Motor neuron (in vitro differentiated cells): ENCODE measurements at places on chromosomes 3 and 15.

DNA sequence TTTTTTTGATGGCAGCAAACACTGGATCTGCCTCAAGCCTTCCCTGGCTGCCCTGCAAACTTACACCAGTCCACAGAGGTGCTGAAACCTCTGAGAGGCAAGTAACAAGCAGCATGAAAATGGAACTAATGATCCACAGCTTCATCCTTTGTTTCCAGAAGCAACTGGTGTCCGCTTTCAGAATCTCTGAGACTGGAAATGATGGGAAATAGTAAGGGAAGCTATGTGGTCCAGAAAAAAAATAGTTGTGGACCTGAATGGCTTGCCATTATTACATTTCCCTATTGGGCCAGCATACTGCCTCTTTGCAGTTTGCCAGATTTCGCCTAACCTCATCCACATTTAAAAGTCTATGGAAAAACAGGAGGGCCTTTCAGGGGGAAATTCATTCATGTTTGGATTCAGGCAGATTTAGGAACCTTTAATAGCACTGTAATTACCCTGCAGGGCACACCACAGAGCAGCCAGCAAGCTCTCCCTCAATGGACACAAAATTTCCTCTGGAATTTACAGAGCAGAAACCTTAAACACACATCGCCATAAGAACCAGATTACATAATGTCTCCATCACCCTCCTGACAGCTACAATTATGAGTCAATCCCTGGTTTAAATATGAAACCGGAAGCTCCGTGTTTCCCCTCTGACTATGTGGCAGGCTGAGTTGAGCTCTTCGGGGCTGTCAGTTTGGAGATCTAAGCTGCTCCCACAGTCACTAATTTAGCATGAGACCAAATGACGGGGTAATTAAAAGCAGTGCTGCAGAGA lies 134.4 kb downstream of the TMCO5A start:
- peak; percentile 53 for ATAC-seq

DNA sequence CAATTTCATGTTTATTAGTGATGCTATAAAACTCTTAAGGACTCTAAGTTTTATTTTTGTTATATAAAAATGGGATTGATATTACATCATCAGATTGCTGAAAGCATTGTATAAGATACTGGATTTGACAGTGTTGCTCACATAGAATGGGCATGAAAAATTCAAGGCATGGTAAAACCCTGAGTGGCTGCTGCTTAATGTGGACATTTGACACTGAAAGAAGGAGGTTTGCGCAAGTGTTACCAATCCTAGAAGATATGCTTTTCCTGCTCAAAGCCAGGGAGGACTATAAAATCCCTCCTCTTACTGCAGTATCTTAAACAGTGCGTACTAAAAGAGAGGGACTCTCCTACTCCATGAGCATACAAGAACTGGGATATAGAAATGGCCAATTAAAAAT lies 65.8 kb upstream of the PTX3 start:
- ATAC-seq: no peak

- peak; percentile 90 for ATAC-seq
Measured at GRCh38 chr3:46006238-46007032, 10.8 kb upstream of the FYCO1 start.

- no peak for ATAC-seq
Measured at GRCh38 chr3:136954980-136955780, 2.6 kb upstream of the IL20RB start.

GRCh38 chr15:69990566-69991421 lies 106.9 kb downstream of the TLE3 start:
- ATAC-seq: peak; percentile 56

DNA sequence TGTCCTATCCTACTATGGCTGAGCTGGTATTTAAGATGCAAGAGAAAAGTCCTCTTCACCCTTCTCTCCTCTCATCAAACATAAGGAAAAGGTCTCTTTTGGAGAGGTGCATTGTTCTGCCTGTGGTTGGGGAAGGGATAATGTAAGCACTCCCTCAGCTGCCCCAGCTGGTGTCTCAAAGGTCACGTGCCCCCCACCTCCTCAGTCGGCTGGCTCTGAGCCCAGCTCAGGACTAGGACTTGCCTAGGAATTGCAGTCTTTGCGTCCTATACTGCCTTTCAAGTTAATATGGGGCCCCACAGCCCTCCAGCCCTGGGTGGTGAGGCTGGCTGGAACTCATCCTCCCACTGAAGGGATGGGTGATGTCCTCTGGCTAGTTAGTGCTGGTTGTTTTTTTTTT lies 29.7 kb downstream of the OR4F15 start:
- no peak for ATAC-seq

DNA sequence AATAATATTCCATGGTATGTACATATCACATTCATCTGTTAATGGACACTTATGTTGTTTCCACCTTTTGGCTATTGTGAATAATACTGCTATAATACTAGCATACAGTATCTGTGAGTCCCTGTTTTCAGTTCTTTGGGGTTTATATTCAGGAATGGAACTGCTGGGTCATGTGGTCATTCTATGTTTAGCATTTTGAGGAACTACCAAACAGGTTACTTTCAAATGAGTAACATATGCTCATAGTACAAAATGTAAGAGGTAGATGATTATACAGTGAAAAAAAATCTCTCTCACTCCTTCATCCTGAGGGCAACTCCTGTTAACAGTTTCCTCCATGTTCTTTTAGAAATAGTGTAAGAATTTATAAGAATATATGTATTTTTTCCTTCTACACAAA lies 162.2 kb downstream of the PLD1 start:
- ATAC-seq: no peak

GRCh38 chr3:173826416-173826815 lies 428.9 kb downstream of the NLGN1 start:
- peak; percentile 36 for ATAC-seq

DNA sequence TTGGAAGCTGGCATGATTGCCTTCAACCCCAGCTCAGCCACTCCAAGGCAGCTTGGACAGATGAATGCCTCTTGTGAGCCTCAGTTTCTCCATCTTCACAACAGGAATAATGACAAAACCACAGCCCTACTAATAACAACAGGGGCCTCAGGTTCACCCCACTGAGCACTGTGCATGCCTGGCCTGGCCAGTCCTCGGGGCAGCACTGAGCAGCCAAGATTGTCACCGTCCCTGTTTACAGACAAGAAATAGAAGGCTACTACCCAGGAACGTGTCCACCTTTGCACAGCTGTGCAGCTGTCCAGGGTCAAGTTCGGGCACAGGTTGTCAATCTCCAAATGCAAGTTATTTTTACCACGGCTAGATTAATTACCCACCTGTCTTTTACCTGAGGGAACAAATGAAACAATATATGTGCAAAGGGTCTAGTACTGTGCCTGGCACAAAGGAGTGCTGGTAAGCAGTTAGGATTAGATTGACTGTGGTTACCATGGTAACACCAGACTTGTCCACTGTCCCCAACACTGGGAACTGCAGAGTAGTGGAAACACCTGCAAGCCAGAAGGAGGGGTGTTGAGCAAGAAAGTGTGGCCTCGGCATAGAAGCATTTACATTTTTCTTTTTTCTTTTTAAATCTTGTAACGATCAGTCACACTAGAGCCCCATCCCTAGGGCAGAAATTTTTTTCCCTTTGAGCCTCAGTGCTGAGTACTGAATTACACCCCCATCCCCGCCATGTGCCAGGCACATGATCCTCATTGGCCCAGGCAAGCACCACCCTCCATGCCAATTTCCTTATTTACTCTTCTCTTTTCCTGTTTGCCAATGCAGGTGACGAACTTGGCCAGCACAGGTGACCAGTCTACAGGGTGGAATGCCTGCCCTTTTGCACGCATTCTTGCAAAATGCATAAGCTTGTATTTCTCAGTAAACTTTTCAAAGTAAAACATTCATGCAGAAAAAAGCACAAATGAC lies 66.3 kb upstream of the SLC6A6 start:
- ATAC-seq: peak; percentile 52

GRCh38 chr3:156642750-156643728 lies 31.4 kb upstream of the TIPARP start:
- peak; percentile 27 for ATAC-seq

DNA sequence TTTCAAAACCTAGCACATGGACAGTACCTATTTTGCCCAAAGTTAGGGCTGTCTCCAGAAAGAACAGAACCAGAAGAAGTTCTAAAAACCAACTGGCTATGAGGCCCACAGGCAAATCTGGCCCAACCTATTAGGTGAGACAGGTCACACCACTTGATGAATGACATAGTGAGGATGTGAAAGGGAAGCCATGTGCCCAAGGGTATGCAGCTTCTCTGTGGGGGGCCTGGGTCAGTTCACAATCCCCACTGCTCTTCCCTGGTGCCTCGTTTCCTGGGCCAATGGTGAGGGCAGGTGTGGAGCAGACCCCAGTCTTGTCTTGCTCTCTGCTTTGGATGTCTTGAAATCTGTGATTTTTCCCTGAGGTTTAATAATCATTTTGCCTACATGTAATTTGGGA lies 8.9 kb downstream of the INSYN1 start:
- no peak for ATAC-seq

GRCh38 chr3:181892848-181893247 lies 181.1 kb downstream of the SOX2 start:
- ATAC-seq: no peak

DNA sequence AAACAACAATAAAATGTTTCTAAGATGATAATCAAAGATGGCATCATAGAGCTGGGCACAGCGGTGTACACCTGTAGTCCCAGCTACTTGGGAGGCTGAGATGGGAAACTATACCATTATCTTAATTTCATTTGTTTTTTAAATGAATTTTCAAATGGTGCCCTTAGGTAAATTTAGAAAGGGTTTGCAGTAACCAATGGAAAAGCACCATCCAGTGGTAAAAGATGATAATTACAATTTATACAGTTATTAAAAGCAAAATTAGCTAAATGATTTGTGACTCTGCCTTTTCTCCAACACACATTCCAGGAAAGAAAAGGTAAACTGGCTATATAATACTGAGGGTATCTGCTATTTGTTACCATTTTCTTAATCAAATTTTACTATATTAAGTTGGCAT lies 14.4 kb upstream of the ANKRD28 start:
- ATAC-seq: no peak
